ENCODE measurements at places on chromosomes 4 and X.
A peak's percentile ranks its signal among the peaks of the same experiment; 100 is the strongest.

GRCh38 chrX:12263211-12263610, 124.9 kb downstream of the FRMPD4 start:
- DNase-seq: no peak

GRCh38 chr4:80144676-80145470, 52.4 kb upstream of the PRDM8 start:
- no peak for DNase-seq

- no peak for DNase-seq
Measured at GRCh38 chr4:153506341-153507309, 40.5 kb downstream of the TMEM131L start.

- no peak for DNase-seq
Measured at GRCh38 chr4:184515606-184516005, 41.3 kb upstream of the IRF2 start.

DNA sequence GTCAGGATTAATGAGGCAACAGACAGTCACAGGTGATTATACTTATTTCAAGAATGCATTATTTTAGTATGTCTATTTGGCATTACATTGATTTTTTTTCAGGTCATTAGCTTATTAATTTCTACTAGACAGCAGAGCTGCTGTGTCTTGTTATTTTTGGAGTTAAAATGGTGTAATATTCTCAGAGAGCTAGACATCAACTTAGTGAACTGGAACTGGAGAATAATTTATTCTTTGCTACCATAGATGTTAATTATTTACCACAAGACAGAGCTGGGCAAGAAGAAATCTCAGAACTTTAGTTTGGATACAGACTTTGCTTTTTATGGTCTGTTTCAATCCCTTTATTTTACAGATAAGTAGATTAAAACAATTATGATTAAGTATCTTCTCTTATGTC, 10.2 kb upstream of the HPGD start:
- DNase-seq: no peak

GRCh38 chr4:119299260-119299671, 22.7 kb downstream of the FABP2 start:
- peak; percentile 27 for DNase-seq

DNA sequence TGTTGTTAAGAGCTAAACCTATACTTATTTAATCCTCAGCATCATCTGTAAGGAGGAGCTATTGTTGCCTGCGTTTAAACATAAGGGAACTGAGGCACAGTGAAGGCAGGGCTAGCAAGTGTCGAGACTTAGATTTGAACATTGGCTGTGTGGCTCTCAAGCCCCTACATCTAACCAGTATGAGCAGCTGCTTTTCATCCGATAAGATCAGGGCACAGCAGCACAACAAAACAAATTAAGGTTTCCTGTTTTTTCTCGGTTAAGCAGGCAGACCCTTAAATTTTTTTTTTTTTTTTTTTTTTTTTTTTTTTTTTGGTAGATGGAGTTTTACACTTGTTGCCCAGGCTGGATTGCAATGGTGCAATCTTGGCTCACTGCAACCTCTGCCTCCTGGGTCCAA, 35.6 kb downstream of the RAB40A start:
- no peak for DNase-seq

GRCh38 chr4:150327262-150327780, 249.1 kb downstream of the DCLK2 start:
- DNase-seq: no peak

DNA sequence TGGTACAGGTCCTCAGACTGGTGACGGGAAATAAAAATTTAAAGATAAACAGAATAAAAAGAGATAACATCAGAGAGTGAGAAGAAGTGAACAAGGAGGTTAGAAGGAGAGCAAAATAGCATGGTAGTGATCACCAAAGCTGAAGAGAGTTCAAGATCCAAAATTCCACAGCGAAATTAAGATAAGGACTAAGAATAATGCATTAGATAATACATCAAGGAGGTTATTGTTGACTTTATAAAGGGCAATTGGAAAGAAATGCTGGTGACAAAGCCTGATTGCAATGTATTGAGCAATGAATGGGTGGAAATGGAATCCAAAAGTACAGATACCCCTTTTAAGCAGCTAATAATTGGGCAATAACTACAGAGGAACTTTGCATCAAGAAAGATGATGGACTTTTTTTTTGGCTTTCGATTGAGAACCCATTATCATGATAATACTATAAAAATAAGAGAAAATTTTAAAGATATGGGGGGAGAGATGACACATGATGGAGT, 101.6 kb upstream of the MAP9 start:
- DNase-seq: no peak

GRCh38 chr4:152075253-152075928, 314.6 kb upstream of the GATB start:
- no peak for DNase-seq

- no peak for DNase-seq
Measured at GRCh38 chr4:95363559-95363925, 185.2 kb downstream of the UNC5C start.

- DNase-seq: peak; percentile 45
Measured at GRCh38 chrX:119753639-119754257, 4.6 kb upstream of the SOWAHD start.

GRCh38 chrX:97682991-97683840, 799.5 kb downstream of the RPA4 start:
- no peak for DNase-seq
